Stimulated activated CD8-positive, alpha-beta memory T cell treated with anti-CD3 and anti-CD28 coated beads, Interleukin-4, amount 100 ng/mL, for 4 hours (primary cell): ENCODE measurements at places on chromosomes 2 and 18.

DNA sequence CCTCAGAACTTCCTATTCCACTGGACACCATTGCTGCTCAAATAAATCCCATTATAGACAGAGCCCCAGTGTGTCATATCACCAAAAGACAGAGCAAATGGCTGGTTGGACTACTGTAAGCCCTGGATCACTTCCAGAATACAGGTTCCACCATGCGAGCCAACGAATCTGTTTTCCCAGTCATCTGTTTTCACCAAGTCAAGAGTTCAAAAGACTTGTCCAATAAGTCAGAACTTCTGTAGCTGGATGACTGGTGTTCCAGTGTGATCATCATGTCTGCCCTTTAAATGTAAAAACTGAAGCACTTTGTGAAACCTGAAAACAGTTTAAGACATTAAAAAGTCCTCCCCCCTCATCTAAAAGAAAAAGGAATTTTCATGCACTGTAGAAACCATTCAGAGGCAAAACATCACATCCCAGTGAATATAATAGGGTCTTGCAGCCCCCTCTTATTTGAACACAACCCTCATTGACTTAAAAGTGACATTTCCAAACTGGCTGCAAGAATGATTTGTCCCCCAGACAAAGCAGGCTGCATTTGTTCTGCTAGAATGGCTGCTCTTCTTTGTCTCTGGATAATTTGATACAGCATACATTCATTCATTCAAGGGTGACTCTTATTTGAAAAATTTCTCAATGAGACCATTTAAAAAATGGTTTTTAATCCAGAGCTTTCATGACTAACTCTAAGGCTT is 64.6 kb upstream of the TANC1 start:
- no peak for DNase-seq

GRCh38 chr2:3222636-3223035 is 155.0 kb downstream of the EIPR1 start:
- no peak for DNase-seq

- no peak for DNase-seq
These were observed 8.0 kb downstream of the PKDCC start for GRCh38 chr2:42055573-42056514.

DNA sequence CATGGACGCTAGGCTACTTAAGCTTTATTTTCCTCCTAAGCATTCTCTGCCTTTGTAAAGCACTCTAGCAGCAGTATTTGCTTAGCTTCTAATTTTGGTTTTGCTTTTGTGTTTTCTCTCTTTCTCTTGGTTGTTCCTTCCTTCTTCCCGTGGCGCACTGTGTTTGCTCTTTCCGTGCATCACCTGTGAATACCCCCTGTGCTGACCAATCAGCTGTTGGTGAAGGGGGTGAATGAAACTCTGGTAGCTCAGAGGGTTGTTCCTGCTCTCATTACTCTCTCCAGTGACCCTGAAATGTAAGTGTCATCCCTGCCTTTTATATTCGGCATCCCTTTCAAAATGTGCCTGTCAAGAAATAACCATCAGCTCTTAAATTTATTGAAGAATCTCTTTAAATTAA is 45.5 kb upstream of the TNFRSF11A start:
- no peak for DNase-seq

DNA sequence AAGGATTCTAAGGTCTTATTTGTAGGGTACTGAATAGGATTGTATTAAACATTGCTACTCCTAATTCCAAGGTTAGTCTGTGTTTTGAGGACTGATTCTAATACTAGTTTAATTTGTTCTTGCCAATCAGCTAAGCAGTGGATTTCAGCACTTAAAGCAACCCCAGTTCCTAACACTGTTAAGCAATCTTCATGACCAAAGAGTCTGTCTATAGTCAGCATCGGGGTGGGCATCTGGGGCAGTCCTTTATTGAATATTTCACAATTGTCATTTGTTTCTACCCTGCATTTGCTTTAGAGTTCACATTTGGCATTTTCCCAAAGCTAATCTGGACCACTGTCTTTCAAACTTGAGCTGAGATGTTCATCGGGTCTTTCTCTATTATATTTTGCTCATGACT is 248.0 kb upstream of the TANK start:
- no peak for DNase-seq

DNA sequence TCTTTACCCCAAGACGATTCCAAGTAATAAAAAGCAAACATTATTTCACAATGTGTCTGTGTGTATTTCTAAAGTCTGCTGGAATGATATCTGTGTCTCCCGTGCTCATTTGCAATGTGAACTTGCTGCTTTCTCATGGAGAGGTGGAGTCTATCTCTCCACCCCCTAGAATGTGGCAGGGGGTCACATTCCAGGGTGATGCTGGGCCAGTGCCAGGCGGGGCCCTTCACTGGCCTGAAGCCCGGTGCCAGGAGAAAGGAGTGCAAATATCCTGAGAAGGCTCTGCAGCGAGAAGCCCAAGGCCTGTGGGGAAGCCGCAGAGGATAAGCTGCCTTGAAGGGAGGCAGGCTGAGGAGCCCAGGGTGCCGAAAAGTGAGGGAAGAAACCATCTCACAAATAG is 26.8 kb upstream of the LDLRAD4 start:
- no peak for DNase-seq

- no peak for DNase-seq
These were observed 10.6 kb downstream of the SETBP1 start for GRCh38 chr18:44691148-44691925.
